Fibroblast of the aortic adventitia (primary cell): ENCODE measurements at places on chromosomes 2 and 18. TPM values are rescaled to one million over a fixed set of nuclear protein-coding genes. Genes with fewer than 3 reads are reported as not detected.

The GALNT5 gene
- 11.4 and 38.3 TPM in 2 replicates for total RNA-seq

DNA sequence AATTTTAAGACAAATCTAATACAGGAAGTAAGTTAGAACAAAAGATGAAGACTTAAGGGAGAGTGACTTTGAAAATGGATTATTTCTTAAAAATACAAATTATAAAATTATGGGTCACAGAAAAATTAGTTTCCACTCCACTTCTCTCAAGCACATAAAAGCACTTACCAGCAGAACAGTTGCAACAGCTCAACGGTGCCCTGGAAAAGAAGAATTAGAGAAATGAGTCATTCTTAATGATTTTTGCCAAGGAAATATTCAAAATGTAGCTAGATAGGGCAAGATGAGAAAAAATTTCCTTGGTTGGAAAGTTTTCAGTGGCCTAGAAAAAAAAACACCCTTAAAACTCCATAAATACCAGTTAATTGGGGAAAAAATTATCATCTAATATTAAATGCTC is 2185.6 kb upstream of the CELF4 start:
- DNase-seq = peak; percentile 26

DNA sequence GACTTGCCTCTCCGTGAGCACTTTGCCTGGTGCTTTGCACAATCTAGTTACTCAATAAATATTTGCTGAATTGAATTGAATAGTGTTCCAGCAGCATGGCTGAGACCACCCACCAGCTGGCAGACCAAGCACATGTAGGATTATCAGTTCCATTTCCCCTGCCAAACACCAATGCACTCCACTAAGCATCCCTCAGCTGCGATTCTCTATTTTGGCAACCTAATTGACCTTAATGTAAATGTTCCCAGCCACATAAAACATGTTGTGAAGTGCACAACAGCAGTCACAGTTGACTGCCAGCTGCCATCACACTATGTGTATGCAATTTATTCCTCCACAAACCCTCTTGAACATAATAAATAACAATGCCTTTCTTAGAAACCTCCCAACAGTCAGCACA is 1879.4 kb upstream of the PIK3C3 start:
- no peak for DNase-seq

GRCh38 chr2:23294238-23294637 is 90.7 kb upstream of the KLHL29 start:
- no peak for DNase-seq

The SNTG2 gene
- total RNA-seq = 0.09 TPM in 1 of 2 replicates, not detected in the other

The IL1R1 gene
- total RNA-seq = 150 and 152 TPM in 2 replicates

GRCh38 chr18:1593091-1593490 is 688.4 kb downstream of the ADCYAP1 start:
- DNase-seq = no peak

- no peak for DNase-seq
Observed at GRCh38 chr2:229032608-229033234, 238.4 kb downstream of the PID1 start.

The CYBRD1 gene
- total RNA-seq = 412 and 741 TPM in 2 replicates

The RFTN2 gene
- 6.4 and 16.4 TPM in 2 replicates for total RNA-seq

DNA sequence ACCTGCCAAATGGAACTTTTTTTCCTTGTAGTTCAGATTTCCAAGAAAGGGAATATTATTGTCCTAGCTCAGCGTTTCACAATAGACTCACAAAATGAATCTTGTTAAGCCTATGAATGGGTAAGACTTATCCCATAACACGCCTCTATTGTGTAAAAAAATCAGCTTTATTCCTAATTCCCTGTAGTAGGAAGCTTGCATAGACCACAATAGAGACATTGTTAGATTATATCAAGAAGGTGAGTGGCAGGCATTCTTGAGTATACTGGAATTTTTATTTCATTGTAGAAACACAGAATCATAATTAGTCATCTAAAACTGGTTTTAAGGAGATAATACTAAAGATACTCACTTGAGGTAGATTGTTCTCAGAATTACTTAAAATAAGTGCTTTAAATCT is 46.5 kb upstream of the SLC30A6 start:
- no peak for DNase-seq

GRCh38 chr2:168495524-168495923 is 39.5 kb downstream of the CERS6 start:
- DNase-seq = no peak

DNA sequence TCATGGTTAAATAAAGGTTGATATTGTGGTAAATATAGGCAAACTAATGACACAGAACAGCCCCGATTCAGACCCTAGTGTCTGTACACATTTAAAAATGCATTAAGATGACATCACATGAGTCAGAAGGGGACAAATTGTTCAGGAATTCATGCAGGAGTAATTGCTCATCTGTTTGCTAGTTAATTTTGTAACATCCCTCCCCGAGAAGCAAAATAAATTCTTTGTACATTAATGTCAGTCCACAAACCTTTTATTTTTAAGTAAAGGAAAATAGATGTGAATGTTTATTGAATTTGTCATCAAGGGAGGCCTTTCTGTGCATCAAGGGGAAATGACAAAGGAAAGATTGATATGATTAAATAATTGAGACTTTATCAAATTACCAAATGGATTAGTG is 69.9 kb downstream of the SH3BP4 start:
- peak; percentile 69 for DNase-seq

The RESP18 gene
- not detected in 2 replicates for total RNA-seq

DNA sequence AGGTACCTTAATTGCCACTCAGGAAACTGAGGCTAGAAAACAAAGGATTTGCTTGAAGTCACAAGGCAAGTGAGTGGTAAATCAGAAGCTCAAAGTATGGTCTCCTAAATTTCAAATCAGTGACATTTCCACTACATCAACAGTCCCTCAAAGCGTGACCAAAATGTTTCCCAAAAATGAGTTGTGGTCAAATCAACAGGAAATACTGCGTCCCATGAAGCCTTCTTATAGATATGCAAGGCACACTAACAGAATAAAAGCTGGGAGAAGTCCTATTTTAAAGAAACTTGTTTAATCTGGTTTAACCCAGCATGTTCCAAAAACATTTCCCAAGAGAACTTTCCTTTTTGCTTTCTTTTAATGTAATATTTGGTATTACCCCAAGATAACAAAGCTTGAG is 249.4 kb downstream of the EXOC6B start:
- DNase-seq = no peak

GRCh38 chr2:120748310-120748709 is 12.6 kb downstream of the GLI2 start:
- DNase-seq = no peak

DNA sequence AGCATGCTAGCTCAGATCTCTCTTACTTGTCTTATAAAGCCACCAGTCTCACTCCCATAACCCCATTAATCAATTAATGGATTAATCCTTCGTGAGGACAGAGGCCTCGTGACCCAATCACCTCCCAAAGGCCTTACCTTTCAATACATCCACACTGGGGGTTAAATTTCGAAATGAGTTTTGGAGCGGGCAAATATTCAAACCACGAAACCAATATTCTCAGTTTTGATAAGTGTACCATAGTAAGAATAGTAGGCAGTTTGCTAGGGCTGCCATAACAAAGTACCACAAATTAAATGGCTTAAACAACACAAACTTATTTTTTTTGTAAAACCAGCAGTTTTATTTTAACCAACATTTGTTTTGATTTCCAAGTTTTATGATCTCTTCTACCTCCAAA is 15.2 kb downstream of the HIBCH start:
- no peak for DNase-seq

GRCh38 chr2:102096103-102096502 is 46.4 kb upstream of the IL1R1 start:
- peak; percentile 29 for DNase-seq

The KANSL1L gene
- total RNA-seq = 28.2 and 43.4 TPM in 2 replicates

DNA sequence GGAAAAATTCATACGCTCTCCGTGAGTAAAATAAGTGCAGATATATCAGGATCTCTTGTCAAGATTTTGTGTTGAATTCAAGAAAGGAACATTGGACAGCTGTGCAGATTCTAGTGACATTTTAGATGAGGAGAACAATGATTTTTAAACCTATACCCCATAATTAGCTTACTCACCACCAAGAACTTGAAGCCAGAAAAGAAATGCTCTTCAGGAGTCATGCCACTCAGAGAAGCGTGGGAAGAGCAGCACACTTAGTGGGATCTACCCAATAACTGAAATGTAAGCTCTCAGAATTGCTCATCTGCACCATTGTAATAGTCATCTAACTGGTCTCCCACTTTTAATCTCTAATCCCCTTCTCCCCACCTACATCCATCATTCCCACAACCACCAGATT is 9.2 kb upstream of the ERMN start:
- no peak for DNase-seq

The TOGARAM2 gene
- under 0.01 TPM in 1 of 2 replicates, not detected in the other for total RNA-seq

The OXER1 gene
- total RNA-seq = 0.27 TPM in 1 of 2 replicates, not detected in the other

- DNase-seq = no peak
Observed at GRCh38 chr2:240375024-240375645, 60.3 kb upstream of the GPC1 start.

The LIPG gene
- 2.7 and 3.2 TPM in 2 replicates for total RNA-seq

GRCh38 chr2:3487432-3487831 is 31.9 kb downstream of the ADI1 start:
- no peak for DNase-seq

DNA sequence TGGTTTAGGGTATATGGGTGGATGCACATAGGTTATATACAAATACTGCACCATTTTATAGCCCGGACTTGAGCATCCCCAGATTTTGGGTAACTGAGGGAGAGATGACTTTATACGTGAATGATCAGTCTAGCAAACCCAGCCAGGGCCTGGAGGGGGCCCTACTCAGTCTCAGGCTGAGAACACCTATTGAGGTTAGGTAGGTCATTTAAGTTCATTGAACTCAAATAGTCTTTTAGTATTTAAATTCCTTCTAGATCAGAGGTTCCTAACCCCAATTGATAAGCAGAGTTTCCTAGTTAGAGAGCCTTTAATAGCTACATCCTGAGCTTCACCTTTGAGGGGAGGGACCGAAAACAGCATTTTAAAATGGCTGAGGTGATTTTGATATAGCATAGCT is 487.0 kb downstream of the DCC start:
- DNase-seq = no peak

The ABCG5 gene
- total RNA-seq = not detected in 2 replicates

- DNase-seq = no peak
Observed at GRCh38 chr2:73984203-73984921, at the start of gene TET3. Gene TET3, plus strand, starts transcription at chr2:73984910. Its CDS starts 1,494 bp downstream, at chr2:73986404.

DNA sequence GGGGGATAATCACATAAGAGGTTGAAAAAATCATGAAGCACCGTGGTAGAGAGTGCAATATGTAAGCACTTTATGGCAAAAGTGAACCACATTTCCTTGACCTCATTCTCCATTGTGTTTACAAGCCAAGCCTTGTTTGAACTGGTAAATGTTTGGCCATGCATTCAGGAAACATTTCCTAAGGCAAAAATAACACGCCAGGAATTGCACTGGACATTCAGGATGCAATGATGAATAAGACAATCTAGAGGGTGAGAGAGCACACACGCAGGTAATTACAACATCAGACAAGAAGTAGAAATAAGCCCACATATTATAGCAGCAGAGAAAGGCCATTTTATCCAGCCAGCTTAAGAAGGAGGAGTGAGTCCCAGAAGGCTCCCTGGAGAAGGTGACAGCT is 218.0 kb upstream of the OSR1 start:
- DNase-seq = no peak

The TPO gene
- not detected in 2 replicates for total RNA-seq

DNA sequence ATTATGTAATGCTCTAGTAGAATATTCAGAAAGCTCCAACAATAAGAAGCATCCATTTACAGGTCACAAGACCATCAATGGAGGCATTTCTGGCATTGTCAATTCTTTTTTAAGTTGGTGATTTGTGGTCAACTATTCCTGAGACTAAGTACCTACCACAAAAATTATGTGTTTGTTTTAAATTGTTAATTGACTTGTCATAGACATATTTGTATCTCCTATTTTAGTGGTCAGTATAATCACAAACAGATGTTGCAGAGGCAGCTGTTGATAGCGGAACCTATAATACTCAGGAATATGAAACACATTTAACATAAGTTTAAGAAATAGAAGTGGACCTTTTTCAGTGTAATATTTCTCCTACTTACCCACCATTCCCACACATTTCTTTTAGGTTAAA is 430.1 kb downstream of the CCDC85A start:
- peak; percentile 0 for DNase-seq

The POTEC gene
- total RNA-seq = under 0.01 TPM in 1 of 2 replicates, not detected in the other

GRCh38 chr2:66346231-66346664 is 88.7 kb upstream of the MEIS1 start:
- DNase-seq = no peak

GRCh38 chr18:43590182-43590903 is 313.1 kb upstream of the SYT4 start:
- DNase-seq = no peak

- peak; percentile 72 for DNase-seq
Observed at GRCh38 chr2:134736167-134736880, 17.5 kb upstream of the TMEM163 start.

DNA sequence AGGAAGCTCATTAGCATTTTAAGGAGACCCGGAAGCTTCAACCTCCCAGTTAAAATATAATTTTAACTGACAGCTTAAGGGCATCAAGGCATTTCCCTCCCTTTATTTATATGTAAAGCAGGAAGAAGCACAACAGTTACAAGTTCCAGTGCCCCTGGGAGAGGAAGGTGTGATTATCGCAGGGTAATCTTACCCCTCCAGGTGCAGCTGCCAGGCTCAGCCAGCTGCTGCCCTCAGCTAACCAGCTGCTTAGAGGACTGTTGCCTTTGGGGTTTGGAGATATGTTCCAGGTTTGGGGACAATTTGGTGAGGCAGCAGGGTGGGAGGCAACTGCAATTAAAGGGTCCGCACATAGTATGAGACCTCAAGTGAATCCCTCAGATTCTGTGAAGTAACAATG is 55.3 kb upstream of the SETBP1 start:
- DNase-seq = no peak

GRCh38 chr2:85385746-85386145 is 24.4 kb downstream of the CAPG start:
- no peak for DNase-seq

- no peak for DNase-seq
Observed at GRCh38 chr2:226159875-226160479, 639.6 kb downstream of the IRS1 start.

The REG1B gene
- total RNA-seq = not detected in 2 replicates

The NABP1 gene
- 74.7 and 136 TPM in 2 replicates for total RNA-seq

DNA sequence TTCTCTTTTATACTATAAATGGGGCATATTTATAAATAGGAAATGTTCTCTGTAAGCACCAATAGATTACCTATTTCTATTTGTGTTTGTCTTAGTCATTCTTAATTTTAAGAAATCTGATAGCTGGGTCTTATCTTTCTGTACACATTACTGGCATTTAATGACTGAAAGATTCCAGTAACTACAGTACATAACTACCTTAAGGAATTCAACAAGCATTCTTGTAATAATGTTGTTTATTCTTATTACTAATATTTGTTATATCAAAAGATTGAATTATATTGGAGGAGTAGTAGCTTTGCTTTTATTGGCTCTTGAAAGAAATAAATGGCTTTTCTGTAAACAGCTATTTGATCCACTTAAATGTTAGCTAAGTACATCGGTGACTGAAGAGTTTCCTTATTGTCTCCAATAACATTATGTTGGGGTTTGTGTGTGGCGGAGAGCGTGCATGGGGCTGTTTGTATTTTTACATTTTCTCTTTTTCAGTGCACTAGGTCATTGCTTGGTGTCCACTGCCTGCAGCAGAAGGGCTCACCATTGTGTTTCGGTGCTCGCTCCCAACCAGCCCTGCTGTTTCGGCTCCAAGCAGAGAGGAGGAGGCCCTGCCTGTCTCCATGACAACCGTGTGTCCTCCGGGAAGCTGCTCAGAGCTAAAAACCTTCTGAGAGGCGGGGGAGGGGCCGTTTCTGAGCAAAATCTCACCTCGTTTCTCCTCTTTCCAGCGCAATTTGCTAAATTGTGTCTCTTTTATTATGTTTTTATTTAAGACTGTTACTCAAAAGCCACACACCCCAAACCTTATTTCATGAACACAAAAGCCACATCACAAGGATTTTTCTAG is 112.5 kb upstream of the SLC38A11 start:
- DNase-seq = peak; percentile 66

The MOGAT1 gene
- not detected in 2 replicates for total RNA-seq
